ENCODE measurements at places on chromosomes 2 and 18.
A peak's percentile ranks its signal among the peaks of the same experiment; 100 is the strongest.

- DNase-seq = no peak
Observed at GRCh38 chr2:156522864-156523440, 86.8 kb downstream of the GPD2 start.

GRCh38 chr2:230383453-230383852 lies 32.5 kb upstream of the SP100 start:
- DNase-seq = no peak

GRCh38 chr2:66446941-66447340 lies 12.0 kb downstream of the MEIS1 start:
- no peak for DNase-seq

DNA sequence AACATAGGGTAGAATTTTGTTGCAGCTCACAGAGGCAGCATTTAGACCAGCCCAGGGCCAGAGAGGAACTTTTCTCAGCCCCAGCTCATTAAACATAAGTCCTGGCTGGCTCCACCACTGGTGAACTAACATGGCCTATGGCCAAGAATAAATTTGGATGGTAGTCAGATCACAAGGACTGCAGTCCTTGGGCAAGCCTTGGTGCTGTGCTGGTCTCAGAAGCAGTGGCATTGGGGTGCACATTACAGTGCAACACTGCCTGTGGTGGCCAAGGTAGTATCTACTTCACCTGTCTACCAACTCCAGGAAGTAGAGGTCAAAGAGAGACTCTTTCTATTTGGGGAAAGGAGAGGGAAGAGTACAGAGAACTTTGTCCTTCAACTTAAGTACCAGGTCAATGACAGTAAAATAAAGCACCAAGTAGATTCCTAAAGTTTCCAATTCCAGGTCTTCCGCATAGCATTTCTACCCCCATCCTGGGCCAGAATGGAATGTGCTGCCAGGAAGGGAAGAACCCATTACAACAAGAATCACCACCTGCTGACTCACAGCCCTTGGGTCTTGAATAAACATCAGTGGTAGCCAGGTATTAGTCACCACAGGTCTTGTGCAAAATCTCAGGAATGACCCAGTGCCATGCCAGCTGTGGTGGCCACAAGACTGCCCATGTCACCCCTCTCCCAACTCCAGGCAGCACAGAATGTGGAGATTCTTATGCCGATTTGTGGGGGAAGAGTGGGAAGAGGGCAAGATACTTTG lies 155.4 kb upstream of the FSIP2 start:
- no peak for DNase-seq

DNA sequence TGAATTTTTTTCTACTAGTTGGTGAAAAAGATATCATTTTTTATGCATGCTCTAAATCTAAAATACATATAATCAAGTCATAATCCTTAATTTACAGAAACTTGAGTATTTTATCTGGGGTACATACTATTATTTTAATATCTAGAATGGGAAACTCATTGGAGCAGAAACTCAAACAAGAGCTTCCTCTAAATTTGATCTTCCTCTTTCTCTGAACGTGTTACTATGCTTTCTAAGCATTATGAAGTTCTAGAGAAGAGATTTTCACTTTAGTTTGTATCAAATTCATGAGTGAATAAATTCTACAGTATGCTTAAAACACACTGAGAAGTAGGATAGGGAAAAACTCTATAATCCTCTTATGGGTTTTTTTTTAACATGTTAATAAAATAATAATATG lies 20.6 kb upstream of the SLC38A11 start:
- DNase-seq = no peak

- no peak for DNase-seq
Observed at GRCh38 chr2:6082625-6083018, 390.4 kb downstream of the SOX11 start.

- no peak for DNase-seq
Observed at GRCh38 chr2:138794724-138795123, 14.5 kb upstream of the NXPH2 start.

DNA sequence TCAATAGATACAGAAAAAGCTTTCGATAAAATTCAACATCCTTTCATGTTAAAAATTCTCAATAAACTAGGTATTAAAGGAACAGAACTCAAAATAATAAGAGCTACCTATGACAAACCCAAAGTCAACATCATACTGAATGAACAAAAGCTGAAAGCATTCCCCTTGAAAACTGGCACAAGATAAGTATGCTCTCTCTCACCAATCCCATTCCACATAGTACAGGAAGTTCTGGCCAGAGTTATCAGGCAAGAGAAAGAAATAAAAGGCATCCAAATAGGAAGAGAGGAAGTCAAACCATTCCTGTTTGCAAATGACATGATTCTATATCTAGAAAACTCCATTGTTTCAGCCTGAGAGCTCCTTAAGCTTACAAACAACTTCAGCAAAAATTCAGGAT lies 1145.8 kb upstream of the DDX18 start:
- DNase-seq = no peak

DNA sequence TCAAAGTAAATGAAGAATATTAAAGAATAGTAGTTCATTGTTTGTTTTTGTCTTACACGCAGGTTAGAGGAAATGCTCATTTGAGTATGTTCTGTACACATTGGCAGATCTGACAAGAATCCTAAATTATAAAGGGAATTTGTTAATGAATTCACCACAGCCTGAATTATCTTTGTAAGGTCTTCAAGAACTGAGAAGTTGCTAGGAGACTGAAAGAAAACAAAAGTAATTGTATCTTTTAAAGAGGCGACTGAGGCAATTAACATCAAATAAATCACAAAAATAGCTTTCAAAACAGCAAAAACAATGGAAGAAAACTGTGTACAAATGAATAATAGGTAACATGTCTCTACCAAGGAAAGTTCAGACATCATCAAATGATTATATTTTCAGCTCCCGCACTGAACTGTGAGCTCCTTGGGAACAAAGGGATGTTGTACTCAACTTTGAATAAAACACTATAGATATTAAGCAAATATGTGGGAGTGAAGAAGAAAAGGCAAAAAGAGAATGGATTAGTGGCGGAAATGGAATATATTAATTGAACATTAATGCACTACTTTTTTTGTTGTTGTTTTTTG lies 51.7 kb upstream of the ATIC start:
- DNase-seq = no peak

DNA sequence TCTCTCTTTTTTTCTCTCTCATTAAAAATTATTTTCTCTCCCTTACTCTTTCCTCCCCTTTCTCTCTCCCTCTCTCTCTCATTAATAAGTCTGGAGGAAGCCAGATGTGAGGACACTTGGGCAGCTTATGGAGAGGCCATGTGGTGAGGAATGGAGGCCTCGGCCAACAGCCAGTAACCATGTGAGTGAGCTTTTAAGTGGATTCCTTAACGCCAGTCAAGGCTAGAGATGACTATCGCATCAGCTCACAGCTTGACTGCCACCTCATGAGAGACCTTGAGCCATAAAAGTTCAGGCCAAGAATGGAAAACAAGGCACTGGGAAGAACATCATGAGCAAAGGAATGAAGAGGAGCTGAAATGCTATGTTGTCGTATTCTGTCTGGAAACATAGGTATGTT lies 39.1 kb downstream of the ETAA1 start:
- DNase-seq = no peak

- DNase-seq = no peak
Observed at GRCh38 chr18:58490238-58490637, 138.7 kb downstream of the ALPK2 start.

DNA sequence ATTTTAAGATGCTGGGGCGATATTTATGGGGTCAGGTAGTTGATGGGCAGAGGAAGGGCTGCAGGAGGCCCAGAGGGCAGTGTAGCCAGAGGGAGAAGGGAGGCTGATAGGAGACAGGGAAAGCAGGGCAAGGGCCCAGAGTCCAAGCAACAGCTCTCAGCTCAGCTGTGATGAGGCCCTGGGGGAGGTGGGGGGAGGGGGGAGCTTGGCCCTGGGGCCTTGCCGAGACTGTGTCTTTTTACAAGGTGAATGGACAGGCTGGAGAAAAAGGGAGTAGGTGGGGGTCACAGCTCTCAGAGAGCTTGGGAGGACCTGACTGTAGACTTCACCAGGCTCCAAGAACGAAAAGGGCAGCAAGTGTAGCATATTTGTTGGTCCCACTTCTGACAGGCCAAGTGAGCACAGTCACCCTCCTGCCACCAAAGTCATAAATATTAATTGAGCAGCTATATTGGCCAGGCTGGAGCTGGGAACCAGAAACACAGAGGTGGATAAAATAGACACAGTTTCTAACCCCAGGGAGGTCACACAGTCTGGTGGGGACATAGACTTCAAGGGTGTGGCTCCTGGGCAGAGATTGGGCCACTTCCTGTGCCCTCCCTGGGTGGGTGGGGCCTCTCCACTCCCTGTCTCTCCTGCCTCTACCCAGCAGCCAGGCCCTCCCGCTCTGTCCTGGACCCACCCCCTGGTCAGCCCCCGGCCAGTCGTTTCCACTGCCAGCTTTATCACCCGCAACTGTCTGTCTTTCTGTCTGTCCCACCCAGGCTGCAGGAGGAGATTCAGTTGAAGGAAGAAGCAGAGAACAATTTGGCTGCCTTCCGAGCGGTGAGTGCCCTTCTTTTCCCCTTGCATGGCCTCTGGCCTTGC lies 1.4 kb downstream of the DES start:
- DNase-seq = no peak

- DNase-seq = peak; percentile 79
Observed at GRCh38 chr2:73175663-73176204, 26.6 kb upstream of the NOTO start.

- DNase-seq = no peak
Observed at GRCh38 chr2:182446087-182446486, 19.3 kb upstream of the PDE1A start.

GRCh38 chr2:112793449-112793978 lies 9.2 kb upstream of the IL1A start:
- DNase-seq = no peak

- DNase-seq = peak; percentile 55
Observed at GRCh38 chr18:62982600-62983251, 267.4 kb downstream of the PHLPP1 start.

DNA sequence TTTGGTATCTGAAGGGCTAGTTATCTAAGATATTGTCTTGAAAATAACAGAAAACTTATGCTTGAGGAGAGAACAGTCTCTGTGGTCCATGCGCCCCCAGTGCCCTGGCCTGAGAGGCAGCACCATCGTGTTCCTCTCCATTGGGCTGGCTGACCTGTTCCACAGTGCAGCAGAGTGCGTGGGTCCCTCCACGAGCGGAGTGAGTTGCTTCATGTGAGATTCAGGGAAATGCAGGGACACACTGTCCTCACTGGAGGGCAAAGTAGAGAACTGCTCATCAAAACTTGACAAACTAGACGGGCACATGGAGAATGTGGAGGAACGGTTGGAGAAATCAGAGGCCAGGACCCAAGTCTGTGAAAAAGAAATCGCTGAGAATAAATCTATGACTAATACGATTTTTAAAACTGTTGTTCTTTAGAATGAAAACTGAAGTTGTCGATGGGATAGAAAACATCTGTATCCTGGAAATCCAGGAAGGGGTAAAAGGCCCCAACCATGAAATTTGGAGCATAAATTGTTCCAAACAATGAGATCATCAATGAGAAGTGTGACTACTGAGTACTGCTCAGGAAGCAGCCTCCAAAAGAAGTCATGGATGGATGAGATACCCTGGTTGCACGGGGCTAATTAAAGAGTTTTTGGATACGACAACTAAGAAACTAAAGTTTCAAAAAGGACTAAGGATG lies 58.1 kb downstream of the REV1 start:
- no peak for DNase-seq

DNA sequence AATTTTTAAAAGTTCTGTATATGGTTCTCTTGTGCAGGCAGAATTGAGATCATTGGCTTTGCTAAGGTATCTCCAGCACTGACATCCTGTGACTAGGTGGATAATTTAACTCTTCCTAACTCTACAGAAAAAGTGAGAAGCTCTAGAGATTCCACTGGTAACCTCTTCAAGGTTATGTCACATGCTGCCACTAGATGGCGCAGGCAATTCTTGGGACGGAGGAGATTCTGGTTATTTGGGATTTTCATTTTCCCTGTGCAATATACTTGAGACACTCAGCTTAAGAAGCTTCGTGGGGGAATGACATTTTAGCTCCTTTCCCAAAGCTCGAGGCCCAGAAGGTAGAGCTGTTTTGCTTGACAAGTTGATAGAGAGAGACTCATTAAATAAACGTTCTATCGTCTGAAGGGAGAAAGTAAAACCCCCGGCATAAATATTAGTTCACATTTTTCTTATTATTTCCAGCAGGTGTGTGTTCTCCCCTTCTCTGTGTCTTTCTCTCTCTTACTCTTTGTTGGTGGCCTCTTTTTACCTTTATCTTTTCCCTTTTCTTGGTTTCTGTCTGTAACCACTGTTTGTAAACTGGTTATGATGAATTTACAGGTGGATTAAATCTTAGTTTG lies 26.6 kb upstream of the LANCL1 start:
- peak; percentile 60 for DNase-seq

- no peak for DNase-seq
Observed at GRCh38 chr2:5693287-5694201, 1.4 kb downstream of the SOX11 start.

DNA sequence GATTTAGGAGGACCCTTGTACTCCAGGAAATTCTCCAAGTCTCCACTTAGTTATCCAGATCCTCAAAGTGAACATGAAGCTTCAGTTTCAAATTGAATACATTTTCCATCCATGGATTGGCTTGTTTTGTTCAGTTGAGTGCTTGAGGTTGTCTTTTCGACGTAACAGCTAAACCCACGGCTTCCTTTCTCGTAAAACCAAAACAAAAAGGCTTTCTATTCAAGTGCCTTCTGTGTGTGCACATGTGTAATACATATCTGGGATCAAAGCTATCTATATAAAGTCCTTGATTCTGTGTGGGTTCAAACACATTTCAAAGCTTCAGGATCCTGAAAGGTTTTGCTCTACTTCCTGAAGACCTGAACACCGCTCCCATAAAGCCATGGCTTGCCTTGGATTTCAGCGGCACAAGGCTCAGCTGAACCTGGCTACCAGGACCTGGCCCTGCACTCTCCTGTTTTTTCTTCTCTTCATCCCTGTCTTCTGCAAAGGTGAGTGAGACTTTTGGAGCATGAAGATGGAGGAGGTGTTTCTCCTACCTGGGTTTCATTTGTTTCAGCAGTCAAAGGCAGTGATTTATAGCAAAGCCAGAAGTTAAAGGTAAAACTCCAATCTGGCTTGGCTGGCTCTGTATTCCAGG lies at the start of gene CTLA4:
TSS of gene CTLA4 (plus strand) at position 211 of the 640 bp plus-strand sequence. CDS start at position 383, 172 bp downstream.
- no peak for DNase-seq

DNA sequence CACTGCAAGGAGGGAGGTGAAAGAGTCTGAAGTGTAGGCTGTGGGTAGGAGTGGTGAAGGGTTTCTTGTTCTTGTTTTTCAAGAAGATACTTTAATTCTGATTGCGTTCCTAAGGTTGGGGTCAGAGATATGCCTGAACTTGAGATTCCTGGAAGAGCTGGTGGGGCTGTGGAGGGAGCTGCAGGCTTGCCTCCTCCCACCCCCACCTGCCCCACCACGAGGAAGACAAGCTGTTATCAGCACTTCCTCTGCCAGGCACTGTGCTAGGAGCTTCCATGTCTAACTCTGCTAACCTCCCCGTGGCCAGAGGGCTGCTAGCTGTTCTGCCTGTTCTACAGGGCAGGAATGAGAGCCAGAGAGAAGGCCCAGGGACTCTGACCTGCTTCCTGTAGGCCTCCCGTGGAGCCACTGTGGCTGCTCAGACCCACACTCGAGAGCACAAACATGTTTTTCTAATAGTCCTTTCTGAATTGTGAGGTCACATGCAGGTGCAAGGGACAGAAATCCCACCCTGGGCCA lies 13.7 kb downstream of the ANKRD23 start:
- no peak for DNase-seq

All from mesothelial cell of epicardium (in vitro differentiated cells).